ENCODE measurements at places on chromosomes 6 and 20.

GRCh38 chr6:95978230-95978629, 37.5 kb upstream of the FUT9 start:
- no peak for DNase-seq

GRCh38 chr20:42134265-42135098, 516.3 kb upstream of the CHD6 start:
- no peak for DNase-seq

DNA sequence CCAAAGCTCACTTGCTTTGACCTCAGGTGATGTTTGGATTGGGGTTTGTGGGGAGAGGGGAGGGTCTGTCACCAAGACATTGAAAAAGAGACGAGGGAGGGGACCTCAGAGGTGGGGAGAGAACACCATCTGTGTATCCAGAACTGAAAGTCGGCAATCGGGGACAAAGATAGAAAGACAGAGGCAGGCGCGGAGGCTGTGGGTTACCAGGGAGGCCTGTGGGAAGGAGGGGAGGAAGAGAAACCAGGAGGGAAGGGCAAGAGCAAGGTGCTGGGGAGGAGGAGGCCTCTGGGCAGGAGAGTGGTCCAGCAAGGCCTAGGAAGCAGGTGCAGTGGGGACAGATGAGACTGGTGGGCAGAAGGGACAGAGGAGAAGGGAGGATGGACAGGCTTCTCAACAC, 211.2 kb downstream of the CDC5L start:
- DNase-seq = no peak

DNA sequence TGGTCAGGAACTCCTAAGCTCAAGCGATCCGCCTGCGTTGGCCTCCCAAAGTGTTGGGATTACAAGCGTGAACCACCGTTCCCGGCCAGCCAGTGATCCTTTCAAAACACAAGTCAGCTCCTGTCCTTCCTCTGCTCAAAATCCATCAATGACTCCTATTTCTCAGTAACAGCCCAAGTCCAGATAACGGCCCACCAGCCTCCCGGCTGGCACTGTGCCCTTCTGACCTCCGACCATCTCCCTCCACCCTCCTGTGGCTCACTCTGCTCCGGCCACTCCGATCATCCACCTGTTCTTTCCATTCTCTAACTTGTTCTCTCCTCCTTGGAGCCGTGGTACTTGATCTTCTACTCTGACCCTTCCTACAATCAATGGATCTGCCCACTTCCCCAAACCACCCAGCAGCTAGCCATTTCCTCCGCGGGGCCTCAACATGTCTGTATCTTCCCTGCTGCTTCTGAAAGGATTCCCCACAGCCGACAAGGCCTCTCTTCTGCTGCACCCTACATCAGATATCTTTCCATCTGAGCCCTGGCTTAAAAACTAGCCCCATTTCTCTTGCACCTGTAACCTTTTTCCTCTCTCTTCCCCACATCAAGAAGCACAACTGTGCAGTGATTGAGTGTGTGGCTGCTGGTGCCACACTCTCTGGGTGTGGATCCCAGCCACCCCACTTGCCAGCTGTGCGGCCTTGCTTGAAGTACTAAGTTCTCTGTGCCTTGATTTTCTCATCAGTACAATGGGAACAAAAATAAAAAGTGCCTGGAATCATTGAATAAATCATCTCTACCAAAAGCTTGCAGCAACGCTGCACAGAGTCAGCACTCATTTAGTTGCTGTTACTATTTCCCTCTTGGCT, 6.1 kb upstream of the ZMYND8 start:
- no peak for DNase-seq

- no peak for DNase-seq
Observed at GRCh38 chr6:169800116-169800667, 48.8 kb downstream of the ERMARD start.

- no peak for DNase-seq
Observed at GRCh38 chr20:15937179-15937578, 636.1 kb downstream of the KIF16B start.

DNA sequence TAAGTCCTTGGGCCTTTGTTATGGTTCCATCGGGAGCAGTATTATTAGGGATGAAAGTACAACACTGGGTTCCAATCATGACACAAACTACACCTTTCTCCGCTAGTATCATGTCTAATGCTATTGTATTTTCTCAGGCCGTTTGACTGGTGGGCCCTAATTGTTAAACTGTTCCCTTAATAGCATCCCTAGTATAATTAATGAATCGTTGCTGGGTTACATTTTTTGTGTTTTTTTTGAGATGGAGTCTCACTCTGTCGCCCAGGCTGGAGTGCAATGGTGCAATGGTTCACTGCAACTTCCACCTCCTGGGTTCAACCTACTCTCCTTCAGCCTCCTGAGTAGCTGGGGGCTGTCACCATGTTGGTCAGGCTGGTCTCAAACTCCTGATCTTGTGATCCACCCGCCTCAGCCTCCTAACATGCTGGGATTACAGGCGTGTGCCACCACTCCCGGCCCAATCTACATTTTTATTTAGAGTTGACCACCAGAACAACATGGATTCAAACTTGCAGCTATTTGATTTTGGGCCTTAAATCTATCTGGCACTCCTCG, 4.1 kb upstream of the ZNFX1 start:
- no peak for DNase-seq

DNA sequence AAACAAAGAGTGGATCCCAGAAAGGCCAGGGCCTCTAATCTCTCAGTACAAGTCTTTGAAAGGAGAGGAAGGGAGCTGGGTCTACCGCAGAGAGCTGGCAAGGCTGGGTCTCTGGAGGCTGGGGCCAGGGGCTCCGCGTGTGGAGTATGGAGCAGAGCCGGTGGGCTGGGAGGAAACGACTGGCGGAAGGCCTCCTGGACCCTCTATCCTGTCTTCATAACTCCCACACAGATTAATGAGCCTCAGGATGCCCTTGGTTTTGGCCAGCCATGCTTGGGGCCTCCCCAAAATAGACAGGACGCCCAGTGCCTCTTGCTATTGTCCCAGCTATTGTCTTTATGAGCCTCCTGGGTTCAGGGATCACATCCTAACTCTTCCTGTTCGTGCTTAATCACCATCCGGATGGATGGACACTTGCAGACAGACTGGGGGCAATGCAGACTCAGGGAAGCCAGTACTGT, 306.4 kb downstream of the DHX35 start:
- DNase-seq = no peak

DNA sequence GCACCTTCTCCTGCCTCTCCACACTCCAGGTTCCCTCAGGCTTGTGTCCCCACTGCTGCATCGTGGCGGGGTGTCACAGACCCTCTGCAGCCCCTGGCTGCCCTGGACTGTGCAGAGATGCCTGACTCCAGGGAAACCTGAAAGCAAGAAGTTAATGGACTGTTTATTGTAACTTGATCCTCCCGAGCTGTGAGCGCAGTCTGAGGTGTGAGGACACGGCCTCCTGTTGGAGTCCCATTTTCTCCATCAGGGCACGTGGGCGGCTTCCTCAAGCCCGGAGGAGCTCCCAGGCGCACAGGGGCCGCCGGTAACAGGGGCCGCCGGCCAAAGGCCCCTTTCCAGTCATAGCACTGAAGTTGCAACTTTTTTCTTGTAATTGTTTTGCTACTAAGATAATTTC, 16.9 kb downstream of the RBM38 start:
- no peak for DNase-seq

DNA sequence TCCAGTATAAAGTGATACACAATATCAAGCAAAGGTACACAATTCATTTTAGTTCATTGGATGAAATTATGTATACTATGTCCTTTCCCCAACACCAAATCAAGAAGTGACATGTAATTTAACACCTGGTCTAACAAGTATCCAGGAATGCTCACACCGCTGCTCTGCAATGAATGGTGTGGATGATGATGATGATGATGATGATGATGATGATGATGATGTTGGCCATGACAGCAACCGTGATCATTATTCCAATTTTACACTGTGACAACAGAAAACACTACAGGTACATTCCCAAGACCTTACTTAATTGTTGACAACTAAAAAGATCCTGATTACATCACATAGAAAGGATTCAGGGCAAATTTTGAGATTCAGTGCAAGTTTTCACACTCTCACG, 622.0 kb downstream of the PHF3 start:
- no peak for DNase-seq

- no peak for DNase-seq
Observed at GRCh38 chr6:43269273-43270007, 26.2 kb downstream of the TTBK1 start.

GRCh38 chr6:95143408-95144180, 433.7 kb upstream of the MANEA start:
- no peak for DNase-seq

- no peak for DNase-seq
Observed at GRCh38 chr6:118524686-118525085, 23.4 kb upstream of the PLN start.

DNA sequence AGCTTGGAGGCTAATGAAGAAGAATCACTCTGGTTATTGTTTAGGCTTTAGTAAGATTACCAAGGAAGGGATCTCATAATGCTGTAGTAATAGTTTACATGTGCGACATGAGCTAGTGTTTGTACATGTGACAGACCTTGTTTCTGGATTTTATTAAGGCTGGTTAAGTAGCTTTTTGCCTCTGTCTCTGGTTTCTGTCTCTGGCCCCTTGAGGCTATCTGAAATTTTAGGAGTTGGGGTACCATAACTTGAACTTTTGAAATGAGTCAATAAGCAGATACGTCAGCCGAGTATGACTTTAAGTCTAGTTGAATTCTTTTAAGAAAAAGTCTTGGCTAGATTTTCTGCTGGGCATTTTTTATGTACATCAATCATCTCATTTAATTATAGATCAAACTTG, 9.5 kb downstream of the CBFA2T2 start:
- DNase-seq = no peak

DNA sequence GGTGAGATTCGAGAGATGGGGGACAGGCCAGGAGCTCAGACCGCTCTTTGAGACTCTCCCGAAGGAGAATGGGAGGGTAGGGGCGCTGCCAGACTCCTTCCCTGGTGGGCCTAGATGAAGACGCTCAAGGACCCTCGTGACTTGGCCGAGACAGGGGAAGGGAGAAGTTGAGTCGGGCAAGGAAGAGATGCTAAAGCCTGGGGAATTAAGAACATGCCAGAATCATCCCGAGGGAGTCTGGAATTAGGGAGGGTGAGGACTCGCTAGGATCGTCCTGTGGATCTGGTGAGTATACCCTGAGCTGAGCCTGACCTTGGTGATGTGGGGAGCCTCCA, 529 bp downstream of the UBE2C start:
- DNase-seq = no peak

- DNase-seq = no peak
Observed at GRCh38 chr6:30880698-30881252, 3.5 kb upstream of the DDR1 start.

All from vagina (tissue), 2 donors.